PC-9 (cell line): ENCODE measurements at places on chromosomes 2 and 18.
A peak's percentile ranks its signal among the peaks of the same experiment; 100 is the strongest.

DNA sequence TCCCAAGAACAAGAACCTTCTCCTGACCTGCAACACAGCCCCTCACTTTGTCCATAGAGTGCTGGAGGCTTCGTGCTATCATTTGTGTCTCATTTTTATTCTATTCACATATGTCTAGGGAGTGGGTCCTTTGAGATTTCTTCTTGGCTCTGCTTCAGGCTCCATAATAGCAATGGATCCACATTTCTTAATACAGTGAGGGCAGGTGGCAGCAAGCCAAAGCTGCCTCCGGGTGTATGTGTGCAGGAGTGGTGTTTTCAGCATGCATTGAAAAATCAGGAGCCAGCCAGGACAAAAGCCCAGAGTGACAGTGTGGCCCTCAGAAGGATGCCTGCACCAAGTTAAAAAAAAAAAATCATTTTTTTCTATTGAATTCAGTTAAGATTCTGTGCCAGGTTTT is 115.1 kb upstream of the PELI1 start:
- DNase-seq: peak; percentile 31

DNA sequence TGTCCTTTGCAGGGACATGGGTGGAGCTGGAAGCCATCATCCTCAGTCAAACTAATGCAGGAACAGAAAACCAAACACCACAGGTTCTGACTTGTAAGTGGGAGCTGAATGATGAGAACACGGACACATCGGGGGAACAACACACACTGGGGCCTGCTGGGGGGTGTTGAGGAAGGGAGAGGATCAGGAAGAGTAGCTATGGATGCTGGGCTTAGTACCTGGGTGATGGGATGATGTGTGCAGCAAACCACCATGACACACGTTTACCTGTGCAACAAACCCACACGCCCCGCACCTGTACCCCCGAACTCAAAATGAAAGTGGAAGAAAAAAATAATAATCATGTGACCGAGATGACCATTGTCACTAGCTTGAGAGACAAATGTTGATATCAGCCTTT is 114.7 kb downstream of the NDUFA10 start:
- no peak for DNase-seq

DNA sequence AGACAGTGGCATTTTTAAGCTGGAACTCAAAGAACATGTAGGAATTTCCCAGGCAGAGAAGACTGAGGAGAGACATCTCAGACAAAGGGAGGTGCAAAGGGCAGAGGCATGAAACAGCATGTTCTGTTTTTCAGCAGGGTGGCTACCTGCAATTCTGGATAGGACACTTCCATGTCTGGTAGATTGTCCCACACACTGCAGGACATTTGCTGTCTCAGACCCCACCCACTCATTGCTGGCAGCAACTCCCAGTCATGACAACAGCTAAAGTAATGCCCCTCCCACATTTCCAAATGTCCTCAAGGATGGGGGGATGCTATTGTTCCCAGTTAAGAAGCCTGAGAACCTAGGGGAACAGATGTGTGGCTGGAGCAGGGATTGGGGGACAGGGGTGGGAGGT is 40.8 kb downstream of the ANKRD44 start:
- DNase-seq: no peak

- no peak for DNase-seq
These were observed 34.5 kb downstream of the AGFG1 start for GRCh38 chr2:227506456-227506855.

DNA sequence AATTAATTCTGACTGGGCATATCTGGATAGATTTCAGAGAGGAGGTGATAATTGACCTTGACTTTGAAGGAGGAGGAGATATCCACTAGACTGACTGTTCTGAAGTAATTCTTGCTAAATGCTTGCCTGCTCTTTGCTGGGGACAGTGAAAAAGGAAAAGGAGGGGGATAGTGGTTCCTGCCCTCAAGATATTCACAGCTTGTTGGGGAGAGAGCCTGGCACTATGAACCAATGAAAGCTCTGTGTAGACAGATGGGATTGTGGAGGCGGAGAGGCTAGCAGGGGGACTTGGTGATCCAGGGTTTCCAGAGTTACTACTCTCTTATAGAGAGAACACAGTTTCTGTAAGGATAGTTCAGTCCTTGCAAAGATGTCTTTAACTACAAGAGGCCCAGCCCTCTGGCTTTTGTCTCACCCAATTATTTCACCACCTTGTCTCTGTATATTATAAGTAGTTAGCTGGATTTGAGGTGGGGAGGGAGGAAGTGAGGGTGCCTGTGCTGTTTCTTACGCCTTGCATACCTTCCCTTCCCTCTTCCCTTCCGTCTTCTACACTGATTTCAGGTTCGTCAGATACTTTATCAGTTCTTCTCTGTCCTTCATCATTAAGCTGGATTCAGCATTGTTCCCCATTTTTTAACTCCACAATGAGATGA is 190.4 kb downstream of the PRKCE start:
- DNase-seq: no peak

DNA sequence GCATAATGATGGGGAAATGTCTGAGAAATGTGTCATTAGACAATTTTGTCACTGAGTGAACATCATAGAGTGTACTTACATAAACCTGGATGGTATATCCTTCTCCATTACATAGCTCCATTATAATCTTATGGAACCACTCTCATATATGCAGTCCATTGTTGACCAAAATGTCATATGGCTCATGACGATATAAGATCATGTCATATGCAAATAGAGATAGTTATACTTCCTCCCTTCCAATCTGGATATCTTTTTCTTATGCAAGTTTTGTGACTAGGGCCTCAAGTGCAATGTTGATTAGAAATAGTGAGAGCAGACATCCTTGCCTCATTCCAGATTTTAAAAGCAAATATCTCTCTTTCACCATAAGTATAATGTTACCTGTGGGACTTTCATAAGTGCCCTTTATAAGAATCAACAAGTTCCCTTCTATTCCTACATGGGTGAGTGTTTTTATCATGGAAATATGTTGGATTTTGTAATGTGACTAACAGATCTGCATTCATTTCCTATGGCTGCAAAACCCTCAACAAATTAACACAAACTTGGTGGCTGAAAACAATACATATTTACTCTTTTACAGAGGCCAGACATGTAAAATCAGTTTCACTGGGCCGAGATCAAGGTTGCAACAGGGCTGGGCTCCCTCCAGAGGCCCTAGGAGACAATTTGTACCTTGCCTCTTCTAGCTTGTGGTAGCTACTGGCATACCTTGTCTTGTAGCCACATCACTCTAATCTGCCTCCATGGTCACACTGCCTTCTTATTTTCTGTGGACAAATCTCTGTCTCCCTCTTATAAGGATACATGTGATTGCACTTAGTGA is 21.6 kb upstream of the SULT1C4 start:
- no peak for DNase-seq

DNA sequence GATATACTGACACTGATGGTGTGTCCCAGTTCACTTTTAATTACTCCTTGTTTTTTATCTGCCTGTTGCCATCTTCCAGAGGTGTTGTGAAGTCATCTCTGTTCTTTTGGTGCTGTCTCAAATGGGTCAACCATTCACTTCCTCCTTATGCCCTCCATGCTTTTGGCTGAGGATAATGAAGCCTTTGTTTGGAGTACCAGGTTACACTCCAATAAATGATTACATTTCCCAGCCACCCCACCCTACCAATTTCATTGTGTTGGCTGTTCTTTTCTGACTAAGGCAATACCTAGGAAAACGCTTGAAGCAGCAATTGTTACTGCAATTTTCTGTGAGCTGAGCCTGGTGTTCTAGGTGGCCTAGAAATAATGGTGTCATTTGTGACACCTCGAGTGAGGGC is 29.8 kb upstream of the ACTG2 start:
- no peak for DNase-seq
